ENCODE measurements at places on chromosomes 2 and 18.

DNA sequence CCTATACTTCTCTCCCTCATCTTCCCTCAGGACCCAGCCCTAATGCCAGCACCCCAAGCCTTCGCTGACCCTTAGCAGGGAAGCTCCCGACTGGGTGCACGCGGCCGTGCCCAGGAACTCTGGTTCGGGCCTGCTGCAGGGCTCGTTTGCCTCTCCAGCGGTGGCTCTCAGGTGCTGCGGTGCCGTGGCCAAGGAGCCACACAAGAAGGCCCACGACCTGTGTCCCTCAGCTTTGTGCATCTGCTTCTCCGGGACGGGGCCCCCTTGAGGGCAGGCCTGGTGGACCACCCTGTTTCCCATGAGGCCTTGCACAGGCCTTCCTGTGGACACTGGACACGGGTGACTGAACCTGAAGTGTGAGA is 17.7 kb downstream of the BOK start:
- DNase-seq: no peak

DNA sequence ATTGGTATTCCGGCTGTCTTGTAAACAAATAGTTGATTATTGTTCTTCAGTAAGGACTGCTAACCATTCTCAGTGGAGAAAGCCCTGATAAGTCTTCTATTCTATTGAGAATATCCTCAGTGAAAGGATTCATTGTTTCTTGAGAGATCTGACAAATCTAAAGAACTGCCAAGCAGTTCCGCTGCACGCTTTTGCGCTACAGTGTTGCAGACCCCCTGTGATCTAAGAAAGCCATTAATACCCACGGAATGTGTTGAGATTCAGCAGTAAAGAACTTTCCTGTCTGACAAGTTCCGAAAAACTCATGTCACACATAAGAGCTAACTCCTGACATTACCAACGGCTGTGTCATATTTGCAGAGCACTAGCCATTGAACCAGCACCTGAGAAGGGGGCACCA is 63.8 kb downstream of the ZNF236 start:
- no peak for DNase-seq

DNA sequence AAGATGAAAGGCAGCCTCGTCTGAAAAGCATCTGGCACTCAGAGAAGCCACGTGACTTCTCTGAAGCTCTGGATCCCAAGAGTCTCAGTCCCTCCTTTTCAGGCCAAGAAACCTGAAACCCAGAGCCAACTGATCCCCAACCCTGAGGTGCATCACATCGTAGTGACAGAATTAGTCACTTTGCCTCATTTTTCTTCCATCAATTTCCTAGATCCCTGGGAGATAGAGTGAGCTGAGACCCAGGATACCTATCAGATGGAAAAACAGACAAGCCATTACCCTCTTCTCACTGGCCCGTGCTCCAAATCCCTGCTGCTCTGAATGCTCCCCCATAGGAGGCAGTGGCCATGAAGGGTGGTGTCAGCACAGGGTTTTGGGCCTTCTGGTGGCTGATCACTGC is 113.1 kb downstream of the ALK start:
- DNase-seq: no peak

DNA sequence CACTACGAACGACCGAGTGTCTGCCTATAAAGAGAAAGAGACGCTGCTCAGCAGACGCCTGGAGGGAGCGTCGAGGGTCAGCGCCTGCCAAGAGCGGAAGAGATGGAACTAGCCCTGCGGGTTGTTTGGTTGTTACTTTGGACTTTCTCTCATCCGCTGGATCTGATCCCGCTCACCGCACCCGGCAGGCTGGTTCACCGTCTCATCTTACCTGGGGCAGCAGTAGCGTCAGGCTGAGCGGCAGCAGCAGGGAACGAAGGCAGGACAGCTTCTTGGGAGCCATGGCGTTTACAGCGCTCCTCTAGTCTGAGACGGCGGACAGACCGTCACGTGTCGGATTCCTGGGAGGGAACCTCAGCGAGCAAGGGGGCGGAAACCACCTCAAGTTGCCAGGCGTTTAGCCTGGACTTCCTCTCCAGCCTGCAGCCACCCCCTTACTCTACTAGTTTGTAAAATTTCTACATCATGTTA is 1.9 kb downstream of the GLB1L start:
- DNase-seq: no peak

- DNase-seq: no peak
Observed at GRCh38 chr2:22904126-22904684, 480.8 kb upstream of the KLHL29 start.

DNA sequence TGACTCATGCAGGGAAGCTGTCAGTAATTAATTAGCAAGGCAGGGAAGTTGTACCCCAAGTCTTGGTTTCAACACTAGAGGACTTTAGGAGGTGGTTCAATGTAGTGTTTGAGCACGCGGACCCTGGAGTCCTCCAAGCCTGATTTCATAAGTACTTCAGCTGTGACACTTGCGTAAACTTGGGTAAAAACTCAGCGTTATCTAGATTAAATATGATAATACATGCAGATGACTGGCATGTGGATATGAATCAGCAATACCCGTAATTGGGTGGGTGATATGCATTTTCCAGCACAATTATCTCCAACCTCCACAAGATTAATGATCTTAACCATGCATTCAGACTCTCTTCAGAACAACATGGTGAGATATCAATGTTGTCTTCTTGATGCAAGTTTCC is 5.2 kb downstream of the UGT1A7 start:
- no peak for DNase-seq

GRCh38 chr2:168552450-168552856 is 96.4 kb downstream of the CERS6 start:
- DNase-seq: no peak

DNA sequence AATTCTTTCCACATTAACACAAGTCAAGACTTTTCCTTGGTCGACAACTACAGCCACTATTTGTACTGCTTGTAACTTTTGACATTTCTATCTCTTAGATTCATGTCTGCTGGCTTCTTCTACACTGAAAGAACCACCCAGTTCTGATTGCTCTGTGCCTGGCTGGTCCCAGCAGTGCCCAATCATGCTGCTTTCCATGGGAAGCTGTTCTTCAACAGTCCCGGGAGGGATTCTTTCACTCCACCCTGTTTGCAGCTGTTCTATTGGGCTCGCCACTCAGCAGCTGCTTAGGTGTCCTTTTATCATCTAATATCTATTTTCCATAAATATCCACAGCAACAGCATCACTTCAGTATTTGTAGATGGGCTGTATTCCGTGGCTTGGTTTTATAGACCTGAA is 471.1 kb upstream of the SMIM21 start:
- DNase-seq: no peak

DNA sequence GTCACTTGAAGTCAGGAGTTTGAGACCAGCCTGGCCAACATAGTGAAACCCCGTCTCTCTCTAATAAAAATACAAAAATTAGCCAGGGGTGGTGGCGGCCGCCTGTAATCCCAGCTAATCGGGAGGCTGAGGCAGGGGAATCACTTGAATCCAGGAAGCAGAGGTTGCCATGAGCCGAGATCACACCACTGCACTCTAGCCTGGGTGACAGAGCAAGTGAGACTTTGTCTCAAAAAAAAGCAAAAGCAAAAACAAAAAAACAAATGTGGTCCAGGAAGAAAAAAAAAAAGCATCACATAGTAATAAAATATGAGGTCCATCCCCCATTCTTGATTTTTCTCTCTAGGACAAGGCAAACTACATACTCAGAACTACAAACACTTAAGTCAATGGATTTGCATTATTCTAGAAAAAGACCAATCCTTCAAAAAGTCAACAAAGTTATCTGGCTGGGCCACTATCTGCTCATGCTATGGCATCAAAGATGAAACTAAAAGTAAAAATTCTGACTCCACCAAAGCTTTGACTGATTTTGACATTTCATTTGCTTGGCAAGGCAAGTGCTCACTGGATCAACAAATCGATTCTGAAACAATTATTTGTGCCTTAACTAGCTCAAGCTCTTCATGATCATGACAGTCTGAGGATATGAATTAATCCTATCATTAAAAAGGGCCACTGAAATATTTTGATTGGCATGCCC is 28.4 kb downstream of the MEX3C start:
- no peak for DNase-seq

GRCh38 chr2:240595381-240596079 is 9.0 kb downstream of the CAPN10 start:
- no peak for DNase-seq

DNA sequence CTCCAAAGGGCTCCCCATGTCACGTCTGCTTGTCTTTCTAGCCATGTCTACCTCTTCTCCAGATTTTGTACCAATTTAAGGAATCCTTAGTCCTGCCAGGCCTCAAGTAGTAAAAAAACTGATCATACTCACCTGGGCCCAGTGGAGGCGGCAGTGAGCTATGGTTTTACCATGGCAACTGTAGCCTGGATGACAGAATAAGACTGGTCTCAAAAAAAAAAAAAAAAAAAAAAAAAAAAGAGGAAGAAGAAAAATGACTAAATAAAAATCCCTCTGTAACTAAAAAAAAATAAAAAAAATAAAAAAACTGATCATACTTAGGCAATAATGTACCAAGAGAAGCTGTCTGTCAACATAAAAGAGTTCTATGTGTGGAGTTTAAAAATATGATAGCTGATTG is 221.6 kb downstream of the NR4A2 start:
- no peak for DNase-seq

GRCh38 chr2:131105156-131105949 is at the start of gene PLEKHB2:
TSS of gene PLEKHB2 (plus strand) at chr2:131105336. CDS start at chr2:131120942, 15,606 bp downstream.
- peak; percentile 98 for DNase-seq

GRCh38 chr2:109613081-109613921 is 465 bp downstream of the SEPTIN10 start:
- DNase-seq: peak; percentile 87

DNA sequence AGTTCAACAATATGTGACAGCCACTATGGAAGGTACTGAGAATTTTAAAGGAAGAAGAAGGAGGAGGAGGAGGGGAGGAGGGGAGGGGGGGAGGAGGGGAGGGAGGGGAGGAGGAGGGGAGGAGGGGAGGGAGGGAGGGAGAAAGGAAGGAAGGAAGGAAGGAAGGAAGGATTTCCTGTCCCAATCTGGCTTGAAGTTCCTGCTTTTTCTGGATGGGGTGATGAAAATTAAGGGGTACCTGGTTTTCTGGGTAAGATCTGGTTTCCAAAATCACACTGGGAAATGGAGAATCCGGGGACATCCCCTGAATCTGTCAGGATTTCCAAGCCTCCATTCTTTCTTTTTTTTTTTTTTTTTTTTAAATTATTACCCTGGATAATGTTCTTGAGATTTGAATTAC is 271.8 kb downstream of the MTX2 start:
- no peak for DNase-seq

GRCh38 chr2:73018188-73018825 is 53.2 kb downstream of the SFXN5 start:
- no peak for DNase-seq

- no peak for DNase-seq
Observed at GRCh38 chr18:40569605-40570004, 1385.4 kb upstream of the PIK3C3 start.

GRCh38 chr2:37550190-37550589 is 121.3 kb downstream of the CDC42EP3 start:
- no peak for DNase-seq
